Activated CD8-positive, alpha-beta T cell treated with anti-CD3 and anti-CD28 coated beads for 36 hours (primary cell): ENCODE measurements at places on chromosomes 6 and 20. TPM values are rescaled to one million over a fixed set of nuclear protein-coding genes. Genes with fewer than 3 reads are reported as not detected.

The FAXC gene
- not detected for total RNA-seq

The PRICKLE4 gene
- total RNA-seq: not detected

The CD83 gene
- 24.4 TPM for total RNA-seq

The TCFL5 gene
- 7.6 TPM for total RNA-seq

The LRRC73 gene
- total RNA-seq: 0.11 TPM

The MEP1A gene
- not detected for total RNA-seq

The TRAPPC3L gene
- not detected for total RNA-seq

The CST8 gene
- not detected for total RNA-seq

The SLC25A27 gene
- total RNA-seq: 0.85 TPM

The SRMS gene
- not detected for total RNA-seq

The ANKRD6 gene
- 4.9 TPM for total RNA-seq

The TOMM34 gene
- 62.4 TPM for total RNA-seq

The RIN2 gene
- not detected for total RNA-seq

The ALDH5A1 gene
- total RNA-seq: 20.7 TPM

The SLC24A3 gene
- total RNA-seq: not detected

The SNAI1 gene
- total RNA-seq: 1.4 TPM

The ZCCHC3 gene
- 17.8 TPM for total RNA-seq

The GSTA2 gene
- not detected for total RNA-seq

The GPR63 gene
- 0.69 TPM for total RNA-seq

The TAF11 gene
- total RNA-seq: 29.3 TPM

The STAU1 gene
- 60.1 TPM for total RNA-seq

The LPIN3 gene
- 0.86 TPM for total RNA-seq

The FKBP5 gene
- total RNA-seq: 93.4 TPM

The TPX2 gene
- total RNA-seq: 112 TPM

The PAK5 gene
- total RNA-seq: not detected

The PCIF1 gene
- 29.5 TPM for total RNA-seq
